NCI-H1105 (cell line): ENCODE measurements at places on chromosomes 5 and 9.

- DNase-seq = no peak
These were observed 472.9 kb downstream of the PDE4D start for GRCh38 chr5:59420596-59420995.

GRCh38 chr5:96388176-96388575 is 44.9 kb downstream of the PCSK1 start:
- no peak for DNase-seq

DNA sequence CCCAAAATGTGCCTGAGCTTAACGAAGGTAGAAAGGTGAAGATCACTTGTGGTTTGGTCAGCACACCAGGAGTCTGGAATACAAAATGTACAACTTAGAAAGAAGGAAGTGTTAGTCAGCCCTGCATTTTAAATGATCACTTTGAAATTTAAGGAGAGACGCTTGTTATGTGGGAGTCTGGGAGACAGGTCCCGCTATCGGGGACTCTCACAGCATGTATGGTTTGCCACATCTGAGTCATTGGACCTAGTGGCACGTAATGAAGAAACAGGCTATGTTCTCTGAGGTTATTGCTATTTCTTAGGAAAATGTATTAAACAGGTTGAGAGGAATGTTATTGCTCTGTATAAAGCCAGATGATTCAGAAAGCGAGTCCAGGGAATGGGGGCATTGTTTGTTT is 2362.5 kb upstream of the WWC1 start:
- DNase-seq = no peak

DNA sequence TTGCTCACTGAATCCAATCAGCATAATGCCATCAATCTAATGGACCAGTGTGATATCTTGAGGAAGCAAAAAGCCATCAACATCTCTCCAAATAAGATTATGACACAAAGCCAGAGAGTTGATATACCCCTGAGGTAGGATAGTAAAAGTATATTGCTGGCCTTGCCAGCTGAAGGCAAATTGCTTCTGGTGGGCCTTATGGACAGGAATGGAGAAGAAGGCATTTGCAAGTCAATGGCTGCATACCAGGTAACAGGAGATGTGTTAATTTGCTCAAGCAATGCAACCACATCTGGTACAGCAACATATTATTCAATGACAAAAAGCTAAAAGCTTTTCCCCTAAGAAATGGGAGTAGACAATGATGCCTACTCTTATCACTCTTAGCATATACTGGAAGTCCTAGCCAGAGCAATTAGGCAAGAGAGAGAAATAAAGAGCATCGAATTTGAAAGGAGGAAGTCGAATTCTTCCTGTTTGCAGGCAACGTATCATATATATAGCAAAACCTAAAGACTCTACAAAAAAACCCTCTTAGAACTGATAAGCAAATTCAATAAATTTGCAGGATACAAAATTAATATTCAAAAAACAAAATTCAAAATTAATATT is 216.1 kb upstream of the RASA1 start:
- DNase-seq = no peak

- peak; percentile 9 for DNase-seq
These were observed 36.3 kb downstream of the GDA start for GRCh38 chr9:72185561-72185960.

GRCh38 chr5:111960476-111961215 is 203.7 kb upstream of the NREP start:
- no peak for DNase-seq

DNA sequence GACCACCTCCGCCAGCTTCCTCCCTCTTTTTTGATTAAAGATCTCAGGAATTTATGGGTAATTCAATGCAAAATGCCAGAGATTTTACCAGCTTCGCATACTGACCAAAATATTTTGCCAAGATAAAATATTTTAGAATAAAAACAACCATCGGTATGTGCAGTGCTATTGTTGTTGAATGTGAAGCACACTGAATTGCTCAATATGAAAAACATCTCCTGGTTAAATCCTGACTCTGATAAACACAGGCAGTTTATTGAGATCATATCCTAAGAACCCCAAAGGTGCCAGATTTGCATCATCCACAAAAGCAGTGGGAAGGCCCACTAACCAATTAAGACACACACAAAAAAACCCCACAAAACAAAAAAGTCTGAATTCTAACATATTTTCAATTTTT is 202.4 kb downstream of the GLIS3 start:
- no peak for DNase-seq

DNA sequence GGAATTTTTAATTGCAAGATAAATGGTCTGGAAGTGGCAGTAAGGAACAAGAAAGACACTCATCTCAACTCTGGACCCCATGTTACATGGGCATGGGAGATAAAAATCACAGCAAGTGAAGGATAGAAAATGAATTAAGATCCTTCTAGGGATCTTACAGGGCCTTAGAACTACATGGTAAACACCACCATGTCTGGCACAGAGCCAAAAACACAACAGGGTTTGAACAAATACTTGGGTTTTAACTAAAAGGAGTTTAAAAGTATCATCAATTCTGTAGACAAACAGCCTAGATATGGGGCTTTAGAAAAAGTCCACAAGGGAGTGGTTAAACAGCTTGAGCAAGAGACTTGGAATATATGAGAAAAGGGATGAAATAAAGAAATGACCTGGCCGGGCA is 366.4 kb downstream of the ARL15 start:
- DNase-seq = no peak

DNA sequence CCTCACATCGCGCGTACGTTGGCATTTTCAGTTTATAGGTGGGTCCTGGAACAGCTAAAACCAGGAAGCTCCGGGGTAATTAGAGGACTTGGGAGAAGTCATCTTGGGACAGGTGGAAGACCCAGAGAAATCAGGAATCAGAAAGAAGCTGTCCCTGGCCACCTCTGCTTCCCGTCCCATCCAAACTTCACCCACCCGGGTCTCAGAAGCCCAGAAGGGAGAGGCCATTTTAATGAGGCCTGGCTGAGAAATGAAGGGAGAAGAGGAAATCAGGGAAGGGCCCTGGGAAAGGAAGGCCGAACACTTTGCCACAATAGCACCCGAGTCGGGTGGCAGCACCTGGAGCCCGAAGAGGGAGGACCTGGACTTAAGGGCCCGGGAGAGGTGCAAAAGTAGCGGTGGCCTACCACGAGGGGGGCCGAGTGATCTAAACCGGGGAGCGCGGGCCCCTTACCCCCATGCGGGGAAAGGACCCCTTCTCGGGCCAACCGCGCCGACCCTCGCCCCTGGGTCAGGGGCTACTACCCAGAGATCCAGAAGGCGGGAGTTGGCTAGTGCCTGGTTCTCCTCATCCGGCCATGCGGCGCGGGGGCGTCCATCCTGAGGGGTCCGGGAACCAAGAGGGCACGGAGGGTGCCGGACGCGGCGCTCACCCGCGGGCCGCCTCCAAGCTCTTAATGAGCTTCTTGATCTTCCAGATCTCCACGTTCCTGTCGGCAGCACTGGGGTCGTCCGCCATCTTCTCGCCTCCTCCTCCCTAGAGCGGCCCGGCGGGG is 668 bp downstream of the ETF1 start:
- no peak for DNase-seq

GRCh38 chr5:83184534-83184933 is 107.2 kb downstream of the XRCC4 start:
- DNase-seq = no peak

DNA sequence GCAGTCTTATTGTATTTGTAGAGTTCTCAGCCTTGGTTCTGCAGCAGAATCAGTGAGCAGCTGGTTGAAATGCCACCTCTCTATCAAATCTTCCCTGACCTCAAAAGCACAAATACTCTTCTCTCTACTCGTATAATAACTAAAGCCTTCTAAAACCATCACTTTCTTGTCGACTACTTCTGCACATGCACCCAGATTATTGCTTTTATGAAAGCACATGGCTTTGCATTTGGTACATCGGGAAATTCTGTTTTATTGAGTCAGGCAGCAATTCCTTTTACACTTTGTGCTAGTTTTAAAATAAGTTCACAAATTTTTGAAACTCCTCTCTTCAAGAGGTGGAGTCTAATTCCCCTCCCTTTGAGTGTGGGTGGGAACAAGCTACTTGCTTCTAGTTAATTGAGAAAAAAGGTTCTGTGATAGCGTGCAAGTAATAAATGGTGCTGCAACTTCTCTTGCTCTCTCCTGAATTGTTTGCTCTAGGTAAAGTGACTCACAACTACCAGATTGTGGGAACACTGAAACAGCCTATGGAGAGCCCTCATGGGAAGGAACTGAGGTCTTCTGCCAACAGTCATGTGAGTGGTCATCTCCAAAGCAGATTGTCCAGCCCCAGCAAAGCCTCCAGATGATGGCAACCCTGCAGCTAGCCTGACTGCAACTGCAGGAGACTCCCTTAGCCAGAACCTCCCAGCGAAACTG is 66.0 kb upstream of the TAF1L start:
- no peak for DNase-seq

GRCh38 chr5:77210091-77210963 is at the start of gene PDE8B:
TSS of gene PDE8B (plus strand) at chr5:77210680. CDS start at chr5:77210926, 246 bp downstream.
- no peak for DNase-seq

DNA sequence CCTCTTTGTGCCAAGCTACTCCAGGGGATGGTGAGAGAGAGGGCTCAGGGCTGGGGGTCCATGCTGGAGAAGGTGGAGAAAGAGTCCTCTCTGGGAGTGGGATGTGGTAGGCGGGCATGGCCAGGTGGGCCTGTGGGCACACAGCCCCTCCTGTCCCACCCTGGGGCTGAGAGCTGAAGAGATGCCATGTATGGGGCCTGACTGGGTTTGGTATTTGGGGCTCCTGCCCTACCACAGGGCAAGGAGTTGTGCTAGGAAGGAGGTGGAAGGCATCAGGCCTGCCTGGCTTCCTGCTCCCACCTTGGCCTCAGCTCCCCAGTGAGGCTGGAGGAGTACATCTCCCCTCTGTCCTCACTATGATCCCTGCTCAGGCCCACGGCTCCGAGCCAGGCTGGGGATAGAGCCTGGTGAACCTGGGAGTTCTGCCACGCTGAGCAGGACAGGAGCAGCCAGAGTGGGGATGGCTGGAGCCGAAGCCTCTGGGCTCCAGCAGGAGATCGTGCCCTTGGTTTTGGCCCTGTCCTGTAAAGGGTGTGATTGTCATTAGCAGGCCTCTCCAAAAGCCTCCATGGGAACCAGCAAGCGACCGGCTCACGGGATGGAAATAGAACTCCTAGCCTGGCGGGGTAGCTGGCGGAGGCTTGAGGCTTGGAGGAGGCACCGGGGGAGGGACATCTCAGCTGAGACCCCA is 75.5 kb downstream of the CACNA1B start:
- no peak for DNase-seq

GRCh38 chr9:91100878-91101450 is 260.8 kb downstream of the AUH start:
- DNase-seq = no peak

- DNase-seq = no peak
These were observed 12.5 kb upstream of the SEC16A start for GRCh38 chr9:136495238-136495800.

GRCh38 chr9:82673201-82673600 is 389.7 kb downstream of the RASEF start:
- DNase-seq = no peak

DNA sequence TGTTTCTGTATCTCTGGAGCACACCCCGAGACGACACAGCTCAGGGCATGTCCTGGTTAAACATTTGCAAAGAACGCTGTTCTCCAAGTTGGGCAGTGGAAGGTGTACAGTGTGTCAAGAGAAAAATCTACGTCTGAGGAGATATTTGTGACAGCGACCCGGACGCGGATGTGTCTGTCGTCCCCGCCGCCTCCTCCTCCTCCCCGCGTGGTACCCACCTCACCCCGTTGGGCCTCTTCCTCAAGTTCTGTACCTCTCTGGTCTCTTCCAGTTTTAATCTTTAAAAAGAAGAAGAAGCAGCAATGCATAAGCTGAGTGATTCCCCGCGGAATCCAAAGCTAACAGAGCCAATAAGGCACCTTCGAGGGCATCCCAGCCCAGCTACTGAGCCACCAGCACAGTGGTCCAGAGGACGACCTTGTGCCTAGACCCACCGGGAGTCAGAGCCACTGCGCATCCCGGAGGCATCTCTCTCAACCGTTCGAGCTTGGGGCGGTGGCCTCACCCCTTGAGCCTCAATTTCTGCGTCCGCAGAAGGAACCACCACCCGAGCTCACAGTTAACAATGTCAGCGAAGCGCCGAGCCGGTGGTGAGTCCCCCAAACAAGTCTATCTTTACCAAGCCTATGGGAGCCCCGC is 467 bp downstream of the C9orf78 start:
- no peak for DNase-seq

DNA sequence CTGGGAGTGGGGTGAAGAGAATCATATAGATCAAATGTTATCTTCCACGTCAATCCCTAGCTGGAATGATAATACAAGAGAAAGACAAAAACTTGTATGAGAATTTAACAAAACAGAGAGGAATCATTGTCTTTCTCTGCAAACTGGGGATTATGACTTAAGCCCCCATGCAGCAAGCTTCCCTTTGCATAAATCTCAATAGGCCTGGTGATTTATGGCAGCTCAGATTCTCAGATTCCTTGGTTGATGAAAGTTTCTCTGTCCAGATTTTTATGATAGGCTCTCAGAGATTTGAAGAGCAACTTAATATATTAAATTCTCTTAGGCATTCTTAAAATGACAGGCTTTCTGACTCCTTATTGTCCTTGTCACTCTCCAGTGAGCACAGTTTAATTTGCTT is 56.0 kb downstream of the RASGRF2 start:
- DNase-seq = no peak

DNA sequence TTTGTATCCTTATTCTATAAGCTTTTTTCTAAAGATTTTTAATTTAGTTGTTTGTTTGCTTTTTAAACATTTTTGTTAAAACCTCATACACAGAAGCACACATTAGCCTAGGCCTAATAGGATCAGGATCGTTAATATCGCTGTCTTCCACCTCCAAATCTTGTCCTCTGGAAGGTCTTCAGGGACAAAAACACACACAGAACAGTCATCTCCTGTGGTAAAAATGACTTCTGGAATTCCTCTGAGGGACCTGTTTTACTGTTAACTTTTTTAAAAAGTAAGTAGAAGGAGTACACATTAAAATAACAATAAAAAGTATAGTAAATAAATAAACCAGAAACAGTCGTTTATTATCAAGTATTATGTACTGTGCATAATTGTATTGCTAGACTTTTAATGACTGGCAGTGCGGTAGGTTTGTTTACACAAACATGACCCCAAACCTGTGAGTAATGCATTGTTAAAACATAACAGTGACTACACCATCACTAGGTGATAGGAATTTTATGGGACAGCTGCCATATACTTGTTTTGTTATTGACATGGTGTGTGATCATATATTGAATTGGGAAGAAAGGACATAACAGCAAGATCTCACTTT is 109.6 kb downstream of the ZCCHC7 start:
- DNase-seq = no peak

- no peak for DNase-seq
These were observed 697 bp upstream of the XPA start for GRCh38 chr9:97697837-97698236.

GRCh38 chr5:3122985-3123762 is 371.7 kb upstream of the IRX2 start:
- DNase-seq = peak; percentile 15

DNA sequence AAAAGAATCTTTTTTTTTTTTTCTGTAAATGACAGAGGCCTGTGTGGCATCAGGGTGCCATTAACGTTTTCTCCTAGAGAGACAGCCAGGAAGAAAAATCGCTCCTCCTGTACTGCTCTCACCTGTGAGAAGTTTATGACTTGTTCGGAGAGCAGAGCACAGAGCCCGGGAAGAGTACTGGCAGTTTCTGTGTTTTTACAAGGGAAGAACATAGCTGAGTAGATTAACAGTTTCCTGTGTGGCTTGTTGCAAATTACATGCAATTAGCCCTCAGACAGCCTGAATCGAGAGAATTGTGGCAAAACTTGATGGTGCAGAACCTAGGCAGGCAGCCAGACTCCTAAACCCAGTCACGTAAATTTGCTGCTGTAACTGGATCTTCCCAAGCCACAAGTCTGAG is 32.1 kb downstream of the PRKACG start:
- DNase-seq = peak; percentile 81
